AG04450 (cell line): ENCODE measurements at places on chromosomes 7 and 10.

- no peak for DNase-seq
Measured at GRCh38 chr7:4797858-4798705, 22.7 kb downstream of the AP5Z1 start.

DNA sequence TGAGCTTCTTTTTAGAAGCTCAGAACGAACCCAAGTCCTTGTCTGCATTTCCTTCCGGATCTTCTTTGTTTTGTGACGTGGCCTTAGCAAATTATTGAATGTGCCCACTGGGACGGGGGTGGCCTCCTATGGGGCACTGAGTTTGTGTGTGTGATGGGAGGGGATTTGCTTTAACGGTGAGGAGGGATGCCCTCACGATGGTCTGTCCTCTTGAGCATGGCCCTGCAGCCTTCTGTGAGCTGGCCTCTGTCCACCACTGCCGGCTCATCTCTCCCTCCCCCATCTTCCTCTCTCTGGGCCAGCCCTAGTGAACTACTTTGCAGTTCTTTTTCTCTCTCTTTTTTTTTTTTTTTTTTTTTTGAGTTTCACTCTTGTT, 62.9 kb upstream of the MKRN1 start:
- no peak for DNase-seq

GRCh38 chr7:127726476-127726875, 74.5 kb downstream of the SND1 start:
- DNase-seq: no peak

- no peak for DNase-seq
Measured at GRCh38 chr7:151493083-151493482, 26.6 kb downstream of the RHEB start.

- no peak for DNase-seq
Measured at GRCh38 chr7:29597266-29597665, 33.6 kb downstream of the PRR15 start.

- DNase-seq: no peak
Measured at GRCh38 chr7:132117181-132117580, 459.1 kb downstream of the PLXNA4 start.

DNA sequence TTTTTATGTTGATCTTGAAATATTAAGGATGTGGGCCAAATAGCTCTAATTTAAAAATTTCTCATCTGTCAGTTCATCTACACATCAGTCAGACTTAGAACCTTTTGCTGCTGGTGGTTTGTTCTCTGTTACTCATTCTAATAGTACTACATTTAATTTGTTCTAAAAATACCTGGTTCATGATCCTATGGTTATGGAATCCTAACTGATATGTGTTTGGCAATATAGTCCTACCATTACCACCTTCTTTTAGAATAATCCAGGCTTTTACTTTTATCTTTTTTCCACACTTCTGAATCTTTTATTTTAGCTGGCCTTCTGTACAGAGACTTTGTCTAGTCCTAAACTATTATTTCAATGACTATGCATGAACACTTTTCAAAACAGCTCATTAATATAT, 116.9 kb downstream of the SVOPL start:
- no peak for DNase-seq

GRCh38 chr7:82393076-82393839, 50.3 kb downstream of the CACNA2D1 start:
- DNase-seq: no peak
